DMS79 (cell line): ENCODE measurements at places on chromosomes 12 and 14.

DNA sequence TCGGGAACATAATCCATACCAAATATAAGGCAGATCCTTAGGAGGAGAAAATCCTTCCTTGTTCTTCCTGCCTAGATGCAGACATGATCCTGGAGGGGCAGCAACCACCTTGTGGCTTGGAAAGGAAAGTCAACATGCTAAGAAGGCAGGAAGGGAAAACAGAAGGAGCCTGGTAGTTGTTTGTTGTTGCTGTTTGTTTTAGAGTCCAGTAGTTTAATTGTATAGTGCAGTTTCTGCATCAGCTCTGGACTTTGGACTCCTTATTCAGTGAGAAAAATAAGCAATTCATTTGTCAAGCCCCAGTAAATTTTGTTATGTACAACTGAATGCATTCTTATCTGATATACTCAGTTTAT is 45.7 kb upstream of the APPL2 start:
- no peak for DNase-seq

DNA sequence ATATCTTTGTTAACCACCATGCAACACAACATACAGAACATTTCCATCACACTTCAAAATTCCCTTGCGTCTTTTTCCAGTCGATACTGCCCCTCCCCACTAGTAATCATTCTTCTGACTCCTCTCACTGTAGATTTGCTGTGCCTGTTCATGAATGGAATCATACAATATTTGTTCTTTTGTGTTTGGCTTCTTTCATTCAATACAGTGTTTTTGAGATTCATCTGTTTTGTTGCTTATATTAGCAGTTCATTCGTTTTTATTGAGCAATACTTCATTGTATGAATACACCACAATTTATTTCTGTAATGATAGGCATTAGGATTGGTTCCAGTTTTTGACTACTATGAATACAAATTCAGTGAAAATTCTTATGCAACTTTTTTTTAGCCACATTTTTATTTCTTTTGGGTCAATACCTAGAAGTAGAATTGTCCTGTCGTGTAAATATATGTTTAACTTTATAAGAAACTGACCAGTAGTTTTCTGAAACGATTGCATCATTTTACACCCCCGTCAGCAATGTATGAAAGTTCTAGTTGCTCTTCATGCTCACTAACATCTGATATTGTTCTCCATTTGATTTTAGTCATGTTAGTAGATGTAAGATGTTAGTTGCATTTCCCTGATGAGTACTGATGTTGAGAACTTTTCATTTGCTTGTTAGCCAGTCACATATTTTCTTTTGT is 127.5 kb downstream of the TGFB3 start:
- DNase-seq, result no peak

DNA sequence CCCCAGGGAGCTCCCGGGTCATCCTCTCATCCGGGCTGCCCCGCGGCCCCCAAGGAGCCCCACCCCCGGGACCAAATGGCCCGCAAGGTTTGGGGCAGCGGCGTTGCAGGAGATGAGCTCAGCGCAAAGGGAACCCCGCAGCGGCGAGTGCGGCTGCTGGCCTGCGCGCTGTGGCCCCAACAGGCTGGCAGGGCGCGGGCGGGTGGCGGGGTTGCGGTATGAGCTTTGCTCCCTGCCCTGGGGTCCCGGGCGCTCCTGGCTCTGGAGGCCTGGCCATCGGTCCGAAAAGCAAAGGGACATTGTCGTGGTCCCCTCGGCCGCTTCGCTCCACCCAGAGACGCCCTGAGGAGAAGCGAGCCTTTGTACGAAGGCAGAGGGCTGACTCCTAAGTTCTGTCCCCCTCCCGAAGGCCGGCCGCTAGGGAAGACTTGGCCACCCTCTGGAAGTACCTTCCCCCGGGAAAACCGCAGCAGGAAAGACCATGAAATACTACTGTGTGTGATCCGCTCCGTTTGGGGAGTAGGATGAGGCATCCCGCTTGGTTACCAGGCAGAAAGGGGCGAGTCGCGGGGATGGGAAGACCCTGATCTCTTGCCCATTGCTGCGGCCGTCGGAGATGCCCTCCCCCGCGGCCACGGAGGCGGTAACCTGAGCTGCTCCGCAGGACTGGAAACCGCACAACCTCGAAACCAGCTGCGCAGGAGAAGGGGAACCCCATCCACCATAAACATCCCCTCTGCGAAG is 620 bp upstream of the NID2 start:
- DNase-seq, result no peak

DNA sequence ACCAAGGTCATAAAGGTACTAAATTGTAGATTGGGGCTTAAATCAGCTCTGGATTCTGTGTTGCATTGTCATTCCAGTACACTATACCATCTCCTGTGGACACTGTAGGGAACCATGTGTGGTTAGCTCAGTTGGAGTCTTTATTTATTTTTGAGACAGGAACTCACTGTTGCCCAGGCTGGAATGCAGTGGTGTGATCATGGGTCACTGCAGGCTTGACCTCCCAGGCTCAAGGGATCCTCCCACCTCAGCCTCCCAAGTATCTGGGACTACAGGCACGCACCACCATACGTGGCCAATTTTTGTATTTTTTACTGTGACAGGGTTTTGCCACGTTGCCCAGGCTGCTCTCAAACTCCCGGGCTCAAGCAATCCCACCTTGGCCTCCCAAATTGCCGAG is 6.7 kb downstream of the PAPOLA start:
- no peak for DNase-seq
